ENCODE measurements at places on chromosomes 6 and 20. TPM values are rescaled to one million over a fixed set of nuclear protein-coding genes. Genes with fewer than 3 reads are reported as not detected.

DNA sequence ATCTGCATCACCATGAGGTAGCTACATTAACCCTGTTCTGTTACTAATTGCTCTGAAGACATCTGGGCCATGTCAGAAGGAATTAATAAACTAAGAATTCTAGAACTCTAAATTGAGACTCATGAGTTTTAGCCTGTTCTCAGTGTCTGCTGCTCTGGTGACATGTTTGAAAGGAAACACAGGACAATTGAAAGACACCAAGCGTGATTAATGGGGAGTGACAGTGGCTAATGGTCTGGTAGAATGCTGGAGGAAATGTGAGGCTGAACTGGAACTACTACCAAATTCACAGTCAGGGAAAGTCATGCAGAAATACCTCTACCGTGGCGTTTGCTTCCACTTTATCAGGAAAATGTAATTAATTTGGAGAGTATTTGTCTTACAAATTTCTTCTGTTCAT, 140.0 kb downstream of the TBC1D7 start:
- DNase-seq: no peak

- no peak for DNase-seq
These were observed 51.1 kb downstream of the CDH26 start for GRCh38 chr20:60009318-60009717.

- no peak for DNase-seq
These were observed 696.7 kb downstream of the PTPRT start for GRCh38 chr20:42493001-42493400.

GRCh38 chr20:41176711-41177552, 39.6 kb downstream of the PLCG1 start:
- no peak for DNase-seq

DNA sequence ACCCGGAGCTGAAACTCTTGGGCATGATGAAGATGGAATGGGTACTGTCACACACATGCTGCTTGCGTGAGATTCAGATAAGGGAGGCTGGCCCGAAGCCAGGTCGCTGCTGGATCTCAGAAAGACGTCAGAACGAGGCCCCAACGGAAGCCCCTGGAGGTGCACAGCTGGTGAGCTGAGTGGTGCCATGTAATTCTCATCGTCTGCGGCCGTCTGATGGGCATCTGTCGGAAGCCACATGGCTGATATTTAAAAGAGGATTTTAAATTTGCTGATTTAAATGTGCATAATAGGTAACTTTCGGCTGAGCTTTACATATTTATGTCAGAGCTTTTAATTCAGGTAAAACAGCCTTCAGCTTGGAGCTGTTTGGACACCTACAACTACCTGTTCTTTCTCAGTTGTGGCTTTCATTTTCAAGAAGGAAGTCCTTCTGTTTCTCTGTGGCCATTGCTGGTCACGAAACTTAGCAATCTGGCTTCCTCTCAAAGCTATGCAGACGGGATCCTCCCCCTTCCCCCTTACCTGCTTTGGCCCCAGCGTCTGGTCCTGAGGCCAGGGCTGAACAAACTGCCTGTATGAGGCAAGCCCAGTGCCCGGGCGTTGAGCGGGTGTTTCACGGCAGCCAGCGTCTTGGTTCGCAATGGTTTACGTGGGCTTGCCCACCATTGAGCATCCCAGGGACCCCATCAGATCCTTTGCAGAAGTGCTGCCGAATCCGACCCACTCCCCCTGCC, 9.2 kb downstream of the SLCO4A1 start:
- DNase-seq: no peak

Gene PDE10A
- 19.9 TPM for polyA plus RNA-seq

GRCh38 chr6:138044458-138044857, 62.8 kb downstream of the PERP start:
- no peak for DNase-seq

DNA sequence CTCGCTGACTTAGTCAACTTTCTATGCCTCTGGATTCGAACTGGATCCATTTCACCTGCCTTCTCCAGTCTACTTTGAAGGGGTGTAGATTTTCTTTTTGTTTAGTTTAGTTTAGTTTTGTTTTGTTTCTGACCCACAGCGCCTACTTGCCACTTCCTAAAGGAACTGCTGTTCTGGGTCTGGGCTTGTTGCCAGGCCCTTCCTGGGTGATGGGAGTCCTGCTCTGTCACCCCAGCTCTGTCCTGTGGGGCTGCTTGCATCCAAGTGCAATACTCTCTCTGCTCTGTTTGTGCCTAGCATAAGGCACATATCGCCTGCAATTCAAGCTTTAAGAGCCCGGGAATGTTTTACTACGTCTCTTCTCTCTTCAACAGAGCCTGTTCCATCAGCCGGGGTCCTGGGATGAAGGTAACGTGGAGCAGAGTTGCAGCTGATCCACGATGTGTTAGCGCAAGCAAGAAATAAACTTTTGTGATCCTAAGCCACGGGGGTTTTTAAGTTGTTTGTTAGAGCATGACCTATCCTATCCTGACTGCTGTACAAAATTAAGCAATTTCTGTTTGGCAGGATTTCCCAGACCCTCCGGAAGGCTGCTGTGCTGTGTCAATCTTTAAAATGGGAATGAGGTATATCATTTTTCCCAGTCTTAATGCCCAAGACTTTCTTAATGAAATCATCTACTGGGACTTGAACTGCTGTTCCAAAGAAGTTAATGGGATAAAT, 30.9 kb upstream of the TAGAP start:
- DNase-seq: no peak

GRCh38 chr20:16745204-16745603, 3.0 kb upstream of the OTOR start:
- DNase-seq: no peak

GRCh38 chr20:1524004-1524403, 32.8 kb upstream of the SIRPB2 start:
- DNase-seq: no peak

Gene FAM217B
- 24.0 TPM for polyA plus RNA-seq

DNA sequence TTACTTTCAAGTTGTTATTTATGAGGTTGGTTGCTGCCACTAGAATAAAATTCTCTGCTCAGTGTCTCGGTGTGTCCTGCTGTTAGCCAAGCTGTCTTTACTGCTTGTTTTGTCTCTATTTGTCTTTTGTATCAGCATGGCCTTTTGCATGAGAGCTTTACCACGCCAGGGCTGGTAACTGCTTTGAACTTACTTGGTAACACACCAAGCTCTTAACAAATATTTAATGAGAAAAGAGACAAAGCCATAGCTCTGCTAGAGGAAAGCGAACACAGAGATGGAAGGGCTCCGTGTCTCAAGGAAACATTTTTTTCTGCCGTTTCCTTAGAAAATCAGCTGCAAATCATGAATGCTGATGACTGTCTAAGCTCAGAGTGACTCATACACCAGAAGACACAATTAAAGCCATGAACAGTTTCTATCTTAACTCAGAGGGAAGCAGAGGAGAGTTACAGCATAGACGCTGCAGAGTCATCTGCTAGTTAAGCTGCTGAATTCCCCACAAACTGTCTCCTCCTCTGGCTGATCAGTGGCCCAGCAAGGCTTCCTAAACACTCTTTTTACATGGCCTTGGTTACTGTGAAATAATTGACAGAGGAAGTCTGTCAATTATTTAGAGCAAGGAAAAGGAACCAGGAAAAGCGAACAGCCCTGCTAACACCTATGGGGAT, 44.8 kb downstream of the AGPAT4 start:
- DNase-seq: no peak

GRCh38 chr6:139988685-139989084, 614.2 kb upstream of the CITED2 start:
- DNase-seq: no peak

GRCh38 chr20:438571-439469, 23.5 kb downstream of the TBC1D20 start:
- DNase-seq: no peak

Gene CNR1
- polyA plus RNA-seq: 0.90 TPM

GRCh38 chr6:166870602-166871208, 85.6 kb downstream of the RNASET2 start:
- no peak for DNase-seq

DNA sequence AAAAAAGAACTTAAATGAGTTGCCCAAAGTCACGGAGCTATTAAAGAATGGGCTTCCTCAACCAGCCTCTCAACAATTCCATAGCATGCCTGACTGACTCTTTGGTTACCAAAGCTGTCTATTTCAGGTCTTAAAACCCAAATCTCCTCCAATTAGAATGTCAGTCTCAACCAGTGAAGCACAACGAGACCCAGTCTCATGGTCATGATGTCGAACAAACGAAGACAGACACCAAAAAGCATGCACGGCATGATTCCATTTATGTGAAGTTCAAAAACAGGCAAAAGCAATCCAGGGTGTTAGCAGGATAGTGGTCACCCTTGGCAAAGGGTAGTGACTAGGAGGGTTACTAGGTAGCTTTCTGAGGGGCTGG, 16.3 kb upstream of the PTPN1 start:
- DNase-seq: no peak

- DNase-seq: no peak
These were observed 39.6 kb upstream of the STX16 start for GRCh38 chr20:58611236-58612030.

GRCh38 chr6:4287811-4288244, 152.5 kb upstream of the ECI2 start:
- DNase-seq: no peak

GRCh38 chr20:64083804-64084684, at the start of gene LKAAEAR1:
Gene LKAAEAR1 (minus strand): TSS chr20:64084398. CDS start chr20:64084219, 179 bp downstream.
- no peak for DNase-seq

- no peak for DNase-seq
These were observed 10.0 kb downstream of the MBOAT1 start for GRCh38 chr6:20202324-20202658.

Gene ANKRD66
- not detected for polyA plus RNA-seq

DNA sequence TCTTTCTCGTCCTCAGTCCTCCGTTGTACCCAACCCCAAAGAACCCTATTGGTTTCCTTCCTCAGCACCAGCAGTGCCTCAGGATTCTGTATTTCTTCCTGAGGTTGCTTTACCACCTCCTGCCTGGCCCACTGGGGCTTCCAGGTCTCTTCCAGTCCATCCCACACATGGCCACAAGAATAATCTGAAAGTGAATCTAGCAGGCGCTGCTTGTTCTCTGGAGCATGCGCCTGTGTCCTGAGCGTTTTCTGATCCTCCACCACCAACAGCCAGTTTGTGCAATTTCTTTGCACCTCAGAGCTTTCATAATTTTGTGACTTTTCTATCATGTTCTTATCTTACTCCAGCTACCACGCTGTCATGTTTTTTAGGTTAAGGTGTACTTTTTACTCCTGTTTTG, 11.6 kb upstream of the HSP90AB1 start:
- no peak for DNase-seq

GRCh38 chr20:54843865-54844264, 368.5 kb downstream of the DOK5 start:
- DNase-seq: no peak

Gene OOEP
- not detected for polyA plus RNA-seq

Gene KHDC3L
- not detected for polyA plus RNA-seq

Gene FAM217A
- polyA plus RNA-seq: 2.4 TPM

- no peak for DNase-seq
These were observed 312.3 kb downstream of the KIF16B start for GRCh38 chr20:16260911-16261310.

Gene TMEM181
- 23.0 TPM for polyA plus RNA-seq

GRCh38 chr6:167700199-167700598, 126.5 kb upstream of the AFDN start:
- DNase-seq: no peak

Gene DEFB119
- polyA plus RNA-seq: not detected

DNA sequence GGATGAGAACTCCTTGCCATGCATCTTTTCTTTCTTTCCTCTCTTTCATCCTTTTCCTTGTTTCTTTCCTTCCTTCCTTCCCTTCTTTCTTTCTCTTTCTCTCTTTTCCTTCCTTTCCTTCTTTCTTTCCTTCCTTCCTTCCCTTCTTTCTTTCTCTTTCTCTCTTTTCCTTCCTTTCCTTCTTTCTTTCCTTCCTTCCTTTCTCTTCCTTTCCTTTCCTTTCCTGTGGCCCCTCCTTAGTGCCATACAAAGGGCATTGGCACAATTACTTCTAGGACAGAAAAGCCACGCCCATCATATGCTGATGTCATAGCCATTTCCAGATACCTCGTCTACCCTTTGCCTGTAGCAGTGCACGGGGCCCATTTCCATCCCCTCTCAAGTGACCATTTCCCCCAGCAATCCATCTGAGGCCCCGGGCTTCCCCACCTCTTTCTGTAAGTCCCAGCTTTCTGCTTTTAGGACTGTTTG, 2.2 kb upstream of the CENPB start:
- no peak for DNase-seq

Gene BANF2
- polyA plus RNA-seq: not detected

GRCh38 chr6:130717657-130718056, 109.5 kb upstream of the SMLR1 start:
- no peak for DNase-seq

Gene ZC2HC1B
- not detected for polyA plus RNA-seq

DNA sequence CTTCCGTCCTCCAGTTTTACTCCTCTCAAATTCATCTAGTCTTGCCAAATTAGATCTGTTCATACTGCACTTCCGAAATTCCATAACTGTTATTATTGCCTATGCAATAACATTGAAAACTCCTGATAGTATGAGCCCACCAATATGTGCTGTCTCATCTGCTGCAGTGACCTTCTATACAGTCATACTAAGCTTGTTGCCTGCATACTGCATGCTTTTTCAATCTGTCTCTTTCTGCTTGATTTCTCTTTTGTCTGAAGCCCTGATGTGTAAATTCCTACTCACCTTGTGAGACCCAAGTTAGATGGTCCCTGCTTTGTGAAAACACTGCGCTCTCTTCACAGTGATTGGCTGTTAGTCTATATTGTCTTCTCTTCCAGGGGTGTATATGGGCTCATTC, 1.1 kb downstream of the TBP start:
- no peak for DNase-seq

DNA sequence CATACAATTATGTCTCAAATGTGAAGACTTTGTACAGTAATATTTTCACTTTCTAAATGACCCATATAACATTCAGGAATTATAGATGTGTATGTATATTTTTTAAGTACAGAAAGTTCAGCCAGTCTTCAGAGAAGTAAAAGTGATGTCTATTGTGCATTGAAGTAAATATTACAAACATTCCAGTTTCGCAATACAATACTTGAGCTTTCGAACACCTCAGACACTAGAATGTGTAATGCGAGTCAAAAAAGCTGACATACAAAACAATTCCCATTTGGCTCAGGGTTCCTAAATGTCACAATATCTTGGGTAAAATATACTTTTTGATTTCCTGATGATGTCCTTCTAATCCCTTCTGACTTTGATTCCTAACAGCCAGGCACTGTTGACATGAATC, 101.4 kb downstream of the ZNF217 start:
- no peak for DNase-seq

DNA sequence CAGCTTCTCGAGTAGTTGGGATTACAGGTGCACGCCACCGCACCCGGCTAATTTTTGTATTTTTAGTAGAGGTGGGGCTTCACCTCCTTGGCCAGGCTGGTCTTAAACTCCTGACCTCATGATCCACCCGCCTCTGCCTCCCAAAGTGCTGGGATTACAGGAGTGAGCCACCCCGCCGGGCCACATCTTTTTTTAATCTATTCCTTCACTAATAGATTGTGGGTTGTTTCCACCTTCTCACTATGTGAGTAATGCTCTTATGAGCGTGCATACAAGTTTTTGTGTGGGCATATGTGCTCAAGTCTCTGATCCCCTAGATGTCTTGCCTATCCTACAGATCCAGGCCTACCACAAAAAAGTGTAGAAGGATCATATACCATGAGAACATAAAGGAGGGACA, 30.7 kb downstream of the CARMIL1 start:
- DNase-seq: no peak
